Cardiac muscle cell (in vitro differentiated cells and primary cell): ENCODE measurements at places on chromosomes 7 and 10. TPM values are rescaled to one million over a fixed set of nuclear protein-coding genes. Genes with fewer than 3 reads are reported as not detected.

DNA sequence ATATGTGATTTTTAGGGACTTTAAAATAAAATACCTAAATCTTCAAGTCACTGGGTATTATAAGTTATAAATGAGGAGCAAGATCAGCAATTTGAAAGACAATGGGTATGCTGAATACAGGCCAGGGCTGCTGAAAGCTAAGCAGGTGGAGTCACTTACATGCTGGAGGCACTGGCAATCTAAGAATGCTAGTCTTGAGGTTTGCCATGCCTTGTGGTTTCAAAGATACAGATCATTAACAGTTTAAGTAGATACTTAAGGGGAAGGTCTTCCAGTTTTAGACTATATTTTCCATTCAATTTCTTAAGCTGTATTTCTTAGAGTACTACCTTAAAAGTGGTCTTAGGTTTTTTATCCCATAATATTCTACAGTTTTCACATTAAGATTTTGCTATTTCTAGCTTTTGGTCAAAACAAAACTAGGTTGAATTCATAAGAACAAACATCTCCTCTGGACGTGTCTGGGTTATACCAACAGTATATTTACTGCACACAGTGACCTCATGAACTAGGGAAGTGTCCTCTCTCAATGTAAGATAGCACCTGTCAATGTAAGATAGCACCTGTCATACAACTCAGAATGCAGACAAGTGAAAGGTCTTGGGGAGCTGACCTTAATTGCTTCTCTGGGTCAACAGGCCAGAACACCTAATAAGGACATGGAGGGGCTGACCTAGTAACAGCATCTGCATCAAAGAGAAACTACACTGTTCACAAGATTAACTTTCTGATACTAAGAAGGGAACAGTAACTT lies 2.0 kb downstream of the SRI start:
- H3K27ac ChIP-seq = peak overlapping the region; percentile 99
- peak; percentile 35 for DNase-seq
- no peaks in the 10 kb centered on the region for H3K27me3 ChIP-seq
- peak overlapping the region; percentile 94 for H3K4me3 ChIP-seq

GRCh38 chr7:85471740-85472139 lies 284.9 kb upstream of the SEMA3D start:
- no peaks in the 10 kb centered on the region for H3K4me1 ChIP-seq
- H3K27me3 ChIP-seq = no peaks in the 10 kb centered on the region
- no peaks in the 10 kb centered on the region for H3K36me3 ChIP-seq
- peak; percentile 21 for DNase-seq
- no peak overlapping the region for H3K27ac ChIP-seq
- H3K4me3 ChIP-seq = no peak overlapping the region

- no peaks in the 10 kb centered on the region for H3K27me3 ChIP-seq
- DNase-seq = no peak
- H3K36me3 ChIP-seq = no peaks in the 10 kb centered on the region
- no peak overlapping the region for H3K27ac ChIP-seq
- no peak overlapping the region for H3K4me3 ChIP-seq
- H3K4me1 ChIP-seq = peaks cover 24% of the 10 kb centered on the region
Measured at GRCh38 chr10:104750291-104750690, 109.2 kb downstream of the SORCS3 start.

Gene BTRC
- total RNA-seq = 14.0 and 21.0 TPM in 2 replicates

GRCh38 chr10:69327463-69328379 lies 49.4 kb downstream of the HK1 start:
- H3K4me1 ChIP-seq = peaks cover 65% of the 10 kb centered on the region
- peak; percentile 86 for DNase-seq
- H3K4me3 ChIP-seq = no peak overlapping the region
- peak overlapping the region; percentile 93 for H3K27ac ChIP-seq

DNA sequence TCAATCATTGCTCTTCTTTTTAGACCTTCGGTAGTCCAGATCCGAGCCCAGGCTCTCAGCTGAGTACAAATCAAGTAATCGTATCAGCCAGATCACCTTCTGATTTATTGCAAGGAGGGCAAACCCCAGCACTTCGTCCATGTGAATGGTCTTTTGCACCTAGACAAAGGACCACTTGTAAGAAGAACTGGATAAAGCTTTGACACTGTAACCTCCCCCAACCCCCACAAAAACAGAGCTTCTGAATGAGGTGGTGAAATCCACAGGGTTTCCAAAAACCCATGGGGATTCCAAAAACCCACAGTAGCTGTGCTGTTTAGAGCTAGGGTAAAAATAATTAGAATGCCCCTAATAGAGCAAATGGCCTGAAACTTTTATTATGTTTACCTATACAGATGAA lies 148.8 kb upstream of the ODAD2 start:
- H3K27me3 ChIP-seq = no peaks in the 10 kb centered on the region
- no peak overlapping the region for H3K4me3 ChIP-seq
- no peaks in the 10 kb centered on the region for H3K4me1 ChIP-seq
- H3K27ac ChIP-seq = no peak overlapping the region
- no peak for DNase-seq

Gene ATOH7
- 0.11 TPM in 1 of 2 replicates, not detected in the other for total RNA-seq

Gene HOXA2
- total RNA-seq = 0.27 and 0.53 TPM in 2 replicates

Gene CPN1
- not detected in 2 replicates for total RNA-seq

- no peak for DNase-seq
- H3K36me3 ChIP-seq = no peaks in the 10 kb centered on the region
- no peaks in the 10 kb centered on the region for H3K27me3 ChIP-seq
- H3K4me3 ChIP-seq = no peak overlapping the region
Measured at GRCh38 chr10:78578929-78579328, 489.8 kb upstream of the ZMIZ1 start.

DNA sequence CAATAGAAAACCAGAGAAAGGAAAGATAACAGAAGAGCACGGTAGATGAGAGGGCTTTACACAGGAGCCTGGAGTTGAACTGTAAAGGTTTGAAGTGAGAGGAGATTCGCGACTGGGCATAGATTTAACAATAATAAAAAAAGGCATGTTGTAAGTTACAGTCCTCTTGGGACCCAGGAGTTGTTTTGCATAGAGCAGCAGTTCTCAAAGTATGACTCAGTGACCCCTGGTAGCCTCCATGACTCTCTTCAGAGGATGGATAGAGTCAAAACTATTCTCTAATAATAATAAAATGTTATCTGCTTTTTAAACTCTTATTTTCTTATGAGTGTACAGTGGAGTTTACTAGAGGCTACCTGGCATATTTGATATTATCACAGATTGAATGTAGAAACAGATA lies 262.3 kb downstream of the SORCS3 start:
- H3K27me3 ChIP-seq = no peaks in the 10 kb centered on the region
- H3K36me3 ChIP-seq = no peaks in the 10 kb centered on the region
- no peak overlapping the region for H3K27ac ChIP-seq

DNA sequence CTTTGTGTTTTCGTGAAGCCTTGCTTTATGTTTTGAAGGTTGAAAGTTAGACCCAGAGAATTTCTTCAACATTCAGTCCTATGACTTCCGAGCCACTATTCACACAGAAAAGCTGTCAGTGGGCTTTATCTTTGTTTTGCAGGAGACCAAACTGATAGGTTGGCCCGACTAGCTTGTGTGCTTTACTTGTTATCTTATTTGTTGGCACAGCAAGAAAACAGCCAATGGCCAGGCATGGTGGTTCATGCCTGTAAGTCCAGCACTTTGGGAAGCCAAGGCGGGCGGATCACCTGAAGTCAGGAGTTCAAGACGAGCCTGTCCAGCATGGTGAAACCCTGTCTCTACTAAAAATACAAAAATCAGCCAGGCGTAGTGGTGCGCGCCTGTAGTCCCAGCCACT lies 16.0 kb upstream of the GDI2 start:
- no peaks in the 10 kb centered on the region for H3K36me3 ChIP-seq
- peaks cover 13% of the 10 kb centered on the region for H3K4me1 ChIP-seq
- H3K27me3 ChIP-seq = no peaks in the 10 kb centered on the region
- no peak overlapping the region for H3K4me3 ChIP-seq
- no peak for DNase-seq

- DNase-seq = no peak
- peak overlapping the region; percentile 58 for H3K27ac ChIP-seq
- peaks cover 20% of the 10 kb centered on the region for H3K36me3 ChIP-seq
- H3K27me3 ChIP-seq = no peaks in the 10 kb centered on the region
- peaks cover 16% of the 10 kb centered on the region for H3K4me1 ChIP-seq
- no peak overlapping the region for H3K4me3 ChIP-seq
Measured at GRCh38 chr7:34100661-34101060, 195.3 kb downstream of the BMPER start.

GRCh38 chr10:11721806-11722205 lies 20.4 kb upstream of the ECHDC3 start:
- no peak overlapping the region for H3K27ac ChIP-seq
- no peaks in the 10 kb centered on the region for H3K27me3 ChIP-seq
- no peaks in the 10 kb centered on the region for H3K36me3 ChIP-seq
- no peak for DNase-seq

- no peak overlapping the region for H3K4me3 ChIP-seq
- no peak for DNase-seq
- H3K4me1 ChIP-seq = no peaks in the 10 kb centered on the region
- no peaks in the 10 kb centered on the region for H3K36me3 ChIP-seq
- peaks cover 46% of the 10 kb centered on the region for H3K27me3 ChIP-seq
Measured at GRCh38 chr10:117757086-117757720, 214.7 kb downstream of the EMX2 start.

DNA sequence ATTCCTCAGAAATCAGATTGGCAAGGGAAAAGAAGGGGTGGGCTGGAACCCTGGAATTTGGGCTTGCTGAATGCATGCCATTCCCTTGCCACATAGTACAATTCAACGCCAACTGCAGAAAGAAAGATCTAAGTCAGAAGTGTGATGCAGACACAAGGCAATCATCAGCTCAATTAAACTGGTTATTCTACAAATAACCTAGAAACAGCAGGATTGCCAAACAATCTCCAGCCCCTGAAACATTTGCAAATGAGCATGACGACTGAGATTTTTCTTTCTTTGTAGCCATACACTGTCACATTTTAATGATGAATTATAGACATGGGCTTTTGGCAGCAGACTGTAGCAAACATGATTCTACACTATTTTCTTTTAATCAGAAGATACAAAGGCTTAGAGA lies 16.5 kb upstream of the CREB5 start:
- H3K27ac ChIP-seq = no peak overlapping the region
- H3K4me3 ChIP-seq = no peak overlapping the region
- no peak for DNase-seq
- H3K27me3 ChIP-seq = no peaks in the 10 kb centered on the region
- H3K4me1 ChIP-seq = peaks cover 6% of the 10 kb centered on the region

- no peak overlapping the region for H3K27ac ChIP-seq
- no peaks in the 10 kb centered on the region for H3K36me3 ChIP-seq
- H3K4me3 ChIP-seq = no peak overlapping the region
- DNase-seq = peak; percentile 24
Measured at GRCh38 chr10:9992661-9993060, 1025.0 kb upstream of the CELF2 start.

- no peak overlapping the region for H3K27ac ChIP-seq
- H3K36me3 ChIP-seq = no peaks in the 10 kb centered on the region
- no peaks in the 10 kb centered on the region for H3K4me1 ChIP-seq
- no peak for DNase-seq
- H3K4me3 ChIP-seq = no peak overlapping the region
Measured at GRCh38 chr7:106216517-106216922, 68.3 kb downstream of the NAMPT start.

DNA sequence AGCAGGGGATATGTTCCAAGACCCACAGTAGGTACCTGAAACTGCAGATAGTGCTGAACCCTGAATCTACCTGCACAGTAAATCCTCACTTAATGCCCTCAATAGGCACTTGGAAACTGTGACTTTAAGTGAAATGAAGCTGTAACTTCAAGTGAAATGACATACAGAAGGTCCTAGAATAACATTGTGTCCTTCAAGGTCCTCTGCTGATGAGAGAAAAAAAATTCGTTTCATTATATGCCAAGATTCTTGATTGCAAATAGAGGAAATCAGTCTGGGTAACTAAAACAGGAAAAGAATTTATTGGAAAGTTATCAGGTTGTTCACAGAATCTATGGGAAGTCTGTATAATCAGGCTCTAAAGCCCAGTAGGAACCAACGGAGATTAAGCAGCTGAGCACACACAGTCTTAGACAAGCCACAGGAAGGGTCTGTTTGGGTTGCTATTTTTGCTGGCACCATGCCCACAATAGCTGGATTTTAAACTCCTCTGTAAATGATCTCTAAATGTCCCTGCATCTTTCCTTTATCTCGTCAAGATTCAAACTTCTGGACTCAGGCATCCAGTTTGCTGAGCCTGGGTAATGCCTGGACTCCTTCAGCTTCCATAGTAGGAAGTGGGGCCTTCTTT lies 57.5 kb downstream of the EXOC4 start:
- H3K36me3 ChIP-seq = peaks cover 8% of the 10 kb centered on the region
- peak; percentile 8 for DNase-seq
- no peaks in the 10 kb centered on the region for H3K4me1 ChIP-seq
- no peaks in the 10 kb centered on the region for H3K27me3 ChIP-seq

DNA sequence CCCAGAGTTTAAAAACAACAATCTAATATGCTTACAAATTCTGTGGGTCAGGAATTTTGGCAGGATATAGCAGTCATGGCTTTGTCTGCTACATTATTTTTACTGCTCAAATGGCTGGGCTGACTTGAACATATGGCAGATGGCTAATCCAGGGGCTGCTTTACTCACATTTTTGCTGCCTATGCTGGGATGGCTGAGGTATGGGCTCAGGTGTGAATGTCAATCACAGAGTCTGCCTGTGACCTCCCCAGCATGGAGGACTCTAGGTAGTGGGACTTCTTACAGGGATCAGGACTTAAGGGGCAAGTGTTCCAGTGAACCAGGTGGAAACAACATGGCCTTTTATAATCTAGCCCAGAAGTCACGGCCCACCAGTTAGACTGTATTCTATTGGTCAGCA lies 4.4 kb upstream of the FKBP9 start:
- no peaks in the 10 kb centered on the region for H3K36me3 ChIP-seq
- H3K4me1 ChIP-seq = no peaks in the 10 kb centered on the region

GRCh38 chr7:30231271-30231670 lies 53.1 kb upstream of the ZNRF2 start:
- H3K4me1 ChIP-seq = peaks cover 24% of the 10 kb centered on the region
- no peaks in the 10 kb centered on the region for H3K36me3 ChIP-seq
- no peak overlapping the region for H3K27ac ChIP-seq
- DNase-seq = no peak

GRCh38 chr10:102208311-102209035 lies 17.6 kb upstream of the ELOVL3 start:
- peaks cover 3% of the 10 kb centered on the region for H3K27me3 ChIP-seq
- H3K27ac ChIP-seq = no peak overlapping the region
- H3K4me1 ChIP-seq = no peaks in the 10 kb centered on the region
- DNase-seq = no peak
- H3K4me3 ChIP-seq = no peak overlapping the region

DNA sequence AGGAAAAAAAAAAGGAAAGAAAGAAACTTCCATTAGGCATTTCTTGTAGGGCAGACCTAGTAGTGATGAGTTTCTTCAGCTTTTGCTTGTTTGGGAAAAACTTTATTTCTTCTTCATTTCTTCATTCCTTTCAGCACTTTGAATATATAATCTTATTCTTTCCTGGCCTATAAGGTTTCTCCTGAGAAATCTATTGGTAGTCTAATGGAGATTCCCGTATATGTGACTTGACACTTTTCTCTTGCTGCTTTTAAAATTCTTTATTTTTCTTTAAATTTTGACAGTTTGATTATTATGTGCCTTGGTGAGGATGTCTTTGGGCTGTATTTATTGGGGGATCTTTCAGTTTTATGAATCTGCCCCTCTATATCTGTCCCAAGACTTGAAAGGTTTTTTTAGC lies 3.9 kb upstream of the BTAF1 start:
- H3K36me3 ChIP-seq = no peaks in the 10 kb centered on the region
- no peak for DNase-seq
- H3K4me1 ChIP-seq = peaks cover 7% of the 10 kb centered on the region
- H3K27ac ChIP-seq = no peak overlapping the region
- H3K27me3 ChIP-seq = peaks cover 2% of the 10 kb centered on the region
